HFFc6 (cell line): ENCODE measurements at places on chromosomes 2 and 18. TPM values are rescaled to one million over a fixed set of nuclear protein-coding genes. Genes with fewer than 3 reads are reported as not detected.

GRCh38 chr2:160890667-160891352 is 269.4 kb upstream of the TANK start:
- no peak for DNase-seq

UGT1A5 gene
- not detected in 3 replicates for total RNA-seq

ARPC2 gene
- 516 to 548 TPM (median 545 TPM) in 3 replicates for total RNA-seq

GRCh38 chr2:187500585-187501359 is 52.7 kb upstream of the CALCRL start:
- peak; percentile 55 for DNase-seq

GRCh38 chr2:159146996-159147666 is 139.4 kb downstream of the WDSUB1 start:
- no peak for DNase-seq

- DNase-seq: no peak
Measured at GRCh38 chr2:1599301-1600085, 144.8 kb downstream of the PXDN start.

- DNase-seq: no peak
Measured at GRCh38 chr18:7257426-7257740, 26.5 kb downstream of the LRRC30 start.

- no peak for DNase-seq
Measured at GRCh38 chr2:189018631-189019030, 44.5 kb downstream of the COL3A1 start.

GRCh38 chr2:111975819-111976218 is 77.4 kb downstream of the MERTK start:
- no peak for DNase-seq

SNRPD1 gene
- 71.4 to 88.0 TPM (median 71.8 TPM) in 3 replicates for total RNA-seq

GPR55 gene
- total RNA-seq: not detected in 3 replicates

GRCh38 chr2:110731064-110731463 is 1.3 kb upstream of the ACOXL start:
- DNase-seq: no peak

DNA sequence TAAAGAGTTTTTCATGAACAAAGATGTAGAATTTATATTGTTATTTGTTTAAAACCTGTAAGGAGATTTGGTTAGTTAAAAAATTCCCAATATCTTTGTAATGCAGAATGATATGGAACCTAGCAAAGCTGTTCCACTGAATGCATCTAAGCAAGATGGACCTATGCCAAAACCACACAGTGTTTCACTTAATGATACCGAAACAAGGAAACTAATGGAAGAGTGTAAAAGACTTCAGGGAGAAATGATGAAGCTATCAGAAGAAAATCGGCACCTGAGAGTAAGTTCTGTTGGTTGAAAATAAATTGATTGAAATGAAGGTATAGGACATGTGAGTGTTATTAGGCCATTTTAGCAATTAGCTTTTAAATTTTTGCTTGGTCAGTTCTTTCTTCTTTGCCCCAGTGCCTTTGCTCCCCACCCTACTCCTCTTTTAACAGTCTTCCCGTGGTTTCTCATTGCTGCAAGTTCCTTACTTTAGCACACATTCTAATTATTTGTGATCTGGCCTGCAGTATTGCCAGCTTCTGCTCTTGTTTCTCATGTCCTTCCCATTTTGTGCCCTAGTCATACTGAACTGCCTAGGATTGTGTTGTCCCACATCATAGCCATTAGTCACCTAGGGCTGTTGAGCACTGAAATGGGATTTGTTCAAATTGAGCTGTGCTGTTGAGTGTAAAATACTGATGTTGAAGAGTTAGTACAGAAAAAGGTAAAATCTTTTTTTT is 36.6 kb downstream of the VAPA start:
- no peak for DNase-seq

- DNase-seq: no peak
Measured at GRCh38 chr2:172998547-172999272, 76.9 kb upstream of the MAP3K20 start.
